Astrocyte (in vitro differentiated cells and primary cell): ENCODE measurements at places on chromosomes 3 and 15.
A peak's percentile ranks its signal among the peaks of the same experiment; 100 is the strongest.

GRCh38 chr3:101383156-101383575 lies 62.8 kb upstream of the IMPG2 start:
- peak; percentile 12 for DNase-seq

GRCh38 chr3:30263925-30264313 lies 342.5 kb upstream of the TGFBR2 start:
- DNase-seq = no peak

DNA sequence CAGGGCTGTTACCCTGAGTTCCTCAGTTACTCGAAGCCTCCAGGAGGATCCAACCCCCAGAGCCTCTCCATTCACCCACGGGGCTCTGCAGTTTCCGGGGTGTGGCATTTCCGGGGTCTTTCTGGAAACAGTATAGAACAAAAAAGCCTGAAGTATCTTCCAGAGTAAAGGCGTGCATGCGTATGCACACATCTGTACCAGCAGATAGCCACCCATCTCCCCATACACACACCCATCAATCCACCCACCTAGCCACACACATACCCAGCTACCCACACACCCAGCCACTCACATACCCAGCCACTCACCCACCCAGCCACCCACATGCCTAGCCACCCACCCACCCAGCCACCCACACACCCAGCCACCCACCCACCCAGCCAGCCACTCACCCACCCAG lies 2.9 kb upstream of the DNAJB8 start:
- no peak for DNase-seq

DNA sequence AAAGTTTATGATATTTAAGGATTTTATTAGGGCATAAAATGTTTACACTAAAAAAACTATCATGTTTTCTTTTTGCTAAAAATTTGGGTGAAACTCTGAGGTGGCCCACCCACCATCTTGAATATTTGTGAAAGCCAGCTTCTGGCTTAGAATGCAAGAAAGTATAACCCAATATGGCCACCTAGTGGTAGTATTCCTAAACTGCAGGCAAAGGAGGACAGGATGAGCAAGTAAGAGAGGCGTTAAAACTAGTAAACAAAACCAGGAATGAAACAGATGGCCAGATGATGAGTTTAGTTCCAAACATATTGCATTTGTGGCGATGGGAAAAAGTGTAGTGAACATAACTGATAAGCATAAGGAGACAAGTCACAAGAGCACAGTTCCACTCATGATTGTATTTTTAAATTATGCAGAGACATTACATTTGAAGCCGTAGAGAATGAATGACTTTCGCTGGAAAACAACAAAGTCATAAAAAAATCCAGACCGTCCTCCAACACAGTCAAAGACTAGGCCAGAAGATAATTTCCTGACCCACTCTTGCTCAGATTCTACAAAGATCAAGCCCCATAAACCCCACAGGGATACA lies 103.3 kb upstream of the PRTG start:
- DNase-seq = peak; percentile 51

DNA sequence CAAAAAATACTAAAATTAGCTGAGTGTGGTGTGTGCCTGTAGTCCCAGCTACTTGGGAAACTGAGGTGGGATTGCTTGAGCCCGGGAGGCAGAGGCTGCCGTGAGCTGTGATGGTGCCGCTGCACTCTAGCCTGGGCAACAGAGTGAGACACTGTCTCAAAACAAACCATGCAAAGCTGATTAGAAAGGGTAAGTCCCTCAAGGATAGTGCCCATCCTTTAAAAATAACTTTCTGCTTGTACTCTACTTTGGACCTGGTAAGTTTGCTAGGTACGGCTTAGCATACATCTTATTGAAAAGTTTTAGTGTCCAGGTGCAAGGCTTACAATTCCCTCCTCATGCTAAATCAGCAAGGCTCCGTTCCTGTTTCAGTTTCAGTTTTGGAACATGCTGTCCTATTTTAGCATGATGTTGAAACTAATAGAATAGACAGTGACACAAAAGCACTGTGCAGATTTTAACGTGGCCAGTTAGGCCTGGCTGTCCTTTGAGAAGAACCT lies 21.4 kb downstream of the FEM1B start:
- no peak for DNase-seq

GRCh38 chr3:111585217-111585616 lies 9.9 kb downstream of the ZBED2 start:
- peak; percentile 71 for DNase-seq

DNA sequence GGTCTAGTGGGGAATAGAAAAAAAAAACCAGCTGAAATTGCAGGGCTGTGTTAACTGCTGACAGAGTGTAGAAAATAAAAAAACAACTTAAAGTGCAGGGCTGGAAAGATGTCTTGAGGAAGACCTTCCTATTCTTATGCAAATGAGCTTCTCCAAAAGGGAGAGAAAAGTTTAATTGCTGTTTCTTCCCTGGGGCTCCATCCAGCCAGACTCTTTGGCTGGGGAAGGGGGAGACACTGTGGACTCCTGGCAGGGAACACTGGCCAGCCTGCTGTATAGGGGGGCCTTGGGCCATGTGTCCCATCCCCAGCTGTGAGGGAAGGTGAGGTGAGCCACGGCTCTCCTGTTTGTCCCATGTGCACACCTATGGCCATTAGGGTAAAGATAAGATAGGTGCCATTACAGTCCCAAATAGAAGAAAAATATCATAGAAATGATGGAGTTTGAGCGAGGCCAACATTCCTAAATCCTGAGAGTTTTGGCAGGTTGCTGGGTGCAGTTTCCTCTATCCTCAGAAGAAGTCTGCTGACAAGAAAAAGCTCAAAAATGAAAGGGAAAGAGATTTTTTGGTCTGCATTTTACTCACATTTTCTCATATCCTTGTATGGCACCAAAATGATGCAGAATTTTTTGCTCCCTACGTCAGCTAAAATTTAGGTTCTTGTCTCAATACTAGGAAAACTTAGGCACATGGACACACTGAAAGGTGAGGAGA lies 901.7 kb downstream of the PLOD2 start:
- DNase-seq = no peak

- DNase-seq = no peak
These were observed 36.9 kb upstream of the PCSK6 start for GRCh38 chr15:101526442-101526841.

GRCh38 chr3:153595186-153595815 lies 433.3 kb downstream of the RAP2B start:
- peak; percentile 25 for DNase-seq

GRCh38 chr3:110099711-110100110 lies 762.4 kb upstream of the DPPA4 start:
- DNase-seq = no peak

DNA sequence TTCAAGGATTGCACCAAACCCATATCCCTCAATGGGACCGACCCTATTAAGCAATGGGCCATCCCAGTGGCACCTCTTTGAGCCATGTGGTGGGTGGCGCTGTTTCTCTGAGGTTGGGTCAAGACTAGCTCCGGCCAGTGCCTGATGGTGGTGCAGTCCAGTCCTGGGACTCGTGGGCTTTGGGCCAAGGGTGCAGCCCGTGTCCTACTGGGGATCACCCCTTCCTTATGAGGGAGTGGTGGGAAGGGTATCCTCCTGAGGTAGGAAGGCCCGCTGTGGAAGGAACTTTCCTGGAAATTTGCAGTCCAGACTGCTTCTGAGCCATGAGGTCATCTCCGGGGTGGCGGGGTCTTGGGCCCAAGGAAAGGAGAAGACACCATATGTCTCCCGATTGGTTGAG lies 231.6 kb downstream of the SNRPN start:
- DNase-seq = no peak

DNA sequence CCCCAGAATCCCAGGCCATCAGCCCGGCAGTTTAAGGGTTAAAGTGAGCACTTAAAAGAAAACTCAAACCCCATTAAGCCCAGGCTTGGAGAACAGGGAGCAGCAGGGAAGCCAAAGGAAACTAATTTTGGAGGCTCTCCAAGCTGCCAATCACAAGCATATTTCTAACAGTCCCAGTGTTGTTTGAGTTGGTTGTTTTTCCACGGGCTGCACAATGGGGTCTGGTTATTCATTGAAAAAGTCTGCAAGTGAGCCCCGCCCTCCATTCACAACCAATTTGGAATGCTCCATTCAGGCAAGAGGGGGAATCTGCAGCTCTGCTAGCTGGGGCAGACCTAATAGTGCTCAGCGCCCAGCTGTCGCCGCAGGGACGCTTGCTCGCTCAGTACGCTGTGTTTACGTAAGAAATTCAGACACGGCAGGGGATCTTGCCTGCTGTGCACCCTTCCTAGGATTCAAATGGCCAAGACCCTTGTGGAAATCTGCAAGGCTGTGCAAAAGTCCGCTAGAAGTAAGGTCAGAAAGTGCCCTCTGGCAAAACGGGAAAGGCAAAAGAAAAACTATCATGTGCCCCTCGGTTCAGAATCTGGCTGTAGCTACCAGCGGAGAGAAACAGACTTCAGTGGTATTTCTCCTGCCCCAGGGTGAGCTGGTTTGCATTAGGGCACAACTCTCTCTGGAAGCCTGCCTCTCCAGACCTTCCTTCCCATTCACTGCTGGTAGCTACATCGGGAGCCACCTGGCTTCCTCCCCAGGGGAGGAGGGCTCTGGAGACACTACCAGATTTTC lies 11.0 kb downstream of the ETV5 start:
- peak; percentile 89 for DNase-seq

DNA sequence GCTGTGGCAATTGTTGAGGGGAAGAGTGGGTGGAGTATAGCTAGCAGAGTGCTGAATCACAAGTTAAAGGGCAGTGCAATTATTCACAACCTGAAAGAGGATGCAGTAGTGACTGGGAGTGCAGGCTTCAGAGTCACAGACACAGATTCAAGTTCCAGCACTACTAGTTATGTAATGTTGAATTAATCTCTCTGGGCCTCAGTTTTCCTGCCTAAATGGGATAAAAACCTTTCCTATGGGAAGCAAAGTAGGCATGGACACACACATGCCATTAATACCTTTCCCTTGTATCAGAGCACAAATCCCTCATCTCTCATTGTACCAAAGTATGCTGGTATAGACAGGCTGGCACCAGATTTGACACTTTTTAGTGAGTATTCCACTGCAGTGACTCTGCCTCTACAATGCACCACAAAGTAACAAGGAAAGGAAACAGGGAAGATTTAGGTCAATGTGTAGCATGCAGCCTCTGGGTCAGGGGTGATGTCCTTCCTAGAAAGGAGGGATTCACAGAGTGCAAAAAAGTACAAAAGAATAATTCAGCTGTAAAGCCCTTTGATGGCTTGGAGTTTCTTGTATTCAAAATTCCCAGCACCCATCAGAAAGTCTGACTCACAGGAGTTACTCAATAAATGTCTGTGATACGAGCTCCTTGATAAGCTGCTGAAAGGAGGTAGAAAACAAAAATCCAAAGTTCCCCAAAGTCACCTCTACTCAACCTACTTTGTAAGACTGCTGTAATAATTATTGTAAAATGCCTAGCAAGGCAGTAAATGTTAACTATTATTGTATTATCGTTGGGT lies 507.5 kb upstream of the TGFBR2 start:
- peak; percentile 86 for DNase-seq

GRCh38 chr3:71771884-71772283 lies 13.1 kb downstream of the PROK2 start:
- no peak for DNase-seq

GRCh38 chr3:165336786-165337185 lies 140.6 kb upstream of the SLITRK3 start:
- DNase-seq = peak; percentile 41

GRCh38 chr3:169454823-169455222 lies 208.7 kb downstream of the MECOM start:
- DNase-seq = peak; percentile 82

- DNase-seq = no peak
These were observed 244.2 kb downstream of the ADAMTS17 start for GRCh38 chr15:100097342-100098127.

DNA sequence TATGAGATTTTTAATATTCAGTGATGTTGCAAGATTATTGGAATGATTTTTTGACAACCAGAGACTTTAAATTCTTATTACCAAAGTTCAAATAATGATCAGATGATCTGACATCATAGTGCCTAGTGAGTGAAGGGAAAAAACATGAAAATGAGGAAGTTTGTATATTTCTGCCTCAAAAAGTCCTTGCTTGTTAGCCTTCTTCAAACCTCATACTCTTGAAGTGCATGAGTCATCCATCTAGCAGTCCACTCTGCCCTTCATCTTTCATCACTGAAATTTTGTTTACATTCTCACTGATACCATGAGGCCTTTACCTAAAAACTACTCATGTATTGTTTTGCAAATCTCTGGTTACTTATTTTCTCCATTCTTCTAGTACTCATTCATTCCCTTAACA lies 23.9 kb upstream of the OR5H6 start:
- no peak for DNase-seq

- DNase-seq = peak; percentile 12
These were observed 7.3 kb downstream of the CCR5AS start for GRCh38 chr3:46399557-46399956.

GRCh38 chr15:92328207-92328606 lies 65.5 kb upstream of the ST8SIA2 start:
- DNase-seq = no peak

- no peak for DNase-seq
These were observed 269.4 kb downstream of the GBE1 start for GRCh38 chr3:81492040-81492439.

- DNase-seq = no peak
These were observed 87.4 kb downstream of the STAG1 start for GRCh38 chr3:136664771-136665170.

GRCh38 chr15:51844747-51845426 lies 15.4 kb downstream of the TMOD3 start:
- DNase-seq = no peak

DNA sequence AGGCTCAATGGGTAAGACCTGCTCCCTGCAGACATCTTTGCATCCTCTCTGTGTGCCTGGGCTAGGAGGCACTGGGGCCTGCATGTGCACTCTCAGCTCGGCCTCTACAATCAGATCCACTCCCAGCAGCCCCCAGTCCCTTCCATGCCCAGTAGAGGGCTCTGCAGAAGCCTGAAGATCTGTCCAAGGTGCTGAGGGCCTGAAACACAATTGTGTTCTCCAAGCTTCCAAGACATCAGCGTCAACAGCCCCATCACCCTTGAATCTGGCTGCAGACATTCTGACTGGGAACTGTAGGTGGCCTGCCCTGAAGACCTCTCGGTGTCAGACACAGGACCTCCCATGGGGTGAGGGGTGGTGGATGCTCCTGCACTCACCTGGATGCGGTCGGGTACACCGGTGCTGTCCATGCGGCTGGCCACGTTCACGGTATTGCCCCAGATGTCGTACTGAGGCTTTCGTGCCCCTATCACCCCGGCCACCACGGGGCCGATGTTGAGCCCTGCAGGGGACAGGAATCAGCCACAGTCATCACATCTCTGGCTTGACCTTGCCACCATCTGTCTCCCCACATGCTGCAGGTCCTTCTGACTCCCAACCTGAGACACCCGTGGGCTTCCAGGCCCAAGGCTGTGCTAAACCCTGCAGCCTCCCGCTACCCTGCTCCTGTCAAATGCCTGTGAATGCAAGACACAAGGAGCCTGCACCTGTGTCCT lies 84.7 kb downstream of the SEC22A start:
- DNase-seq = peak; percentile 30

GRCh38 chr3:113079218-113079961 lies 88.6 kb downstream of the GTPBP8 start:
- DNase-seq = no peak

GRCh38 chr3:134707908-134708597 lies 57.2 kb upstream of the KY start:
- peak; percentile 14 for DNase-seq

DNA sequence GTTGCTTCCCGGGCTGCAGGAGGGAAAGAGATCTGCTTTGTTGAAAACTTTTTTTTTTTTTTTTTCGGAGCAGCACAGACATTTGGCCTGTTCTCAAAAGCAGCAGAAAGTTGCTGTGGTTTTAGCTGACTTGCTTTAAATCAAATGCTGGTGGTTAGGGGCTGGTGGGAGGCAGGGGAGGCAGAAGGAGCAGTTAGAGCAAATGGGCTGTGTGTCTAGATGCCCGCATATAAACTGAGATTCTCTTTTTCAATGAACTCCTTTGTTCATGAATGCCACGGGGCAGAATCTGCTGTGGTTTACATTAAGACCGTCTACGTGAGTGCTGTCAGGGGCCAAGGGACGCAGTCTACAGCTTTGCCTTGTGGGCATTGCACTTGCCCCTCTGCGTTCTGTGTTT lies 95.9 kb downstream of the FLNB start:
- DNase-seq = no peak
